NCI-H1930 (cell line): ENCODE measurements at places on chromosomes 5 and 9.

GRCh38 chr9:122192914-122193525 is 33.3 kb downstream of the MORN5 start:
- no peak for DNase-seq

DNA sequence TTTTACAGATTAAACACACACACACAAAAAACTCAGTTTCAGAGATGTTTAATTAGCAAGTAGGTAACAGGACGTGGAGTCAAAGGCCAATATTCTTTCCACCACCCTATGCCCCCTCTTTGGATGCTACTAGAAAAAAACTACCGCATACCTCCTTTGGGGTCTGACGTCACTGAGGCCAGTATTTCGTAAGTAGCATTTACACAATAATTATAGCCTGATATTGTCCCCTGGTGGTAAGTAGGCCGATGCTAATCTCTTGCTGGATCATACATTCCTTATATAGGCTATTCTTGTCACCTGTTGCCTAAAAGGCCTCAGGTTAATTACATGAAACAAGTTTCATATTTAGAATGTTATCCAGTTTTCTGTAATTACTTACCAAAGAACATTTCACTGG is 21.0 kb upstream of the SMARCA2 start:
- DNase-seq, result no peak

DNA sequence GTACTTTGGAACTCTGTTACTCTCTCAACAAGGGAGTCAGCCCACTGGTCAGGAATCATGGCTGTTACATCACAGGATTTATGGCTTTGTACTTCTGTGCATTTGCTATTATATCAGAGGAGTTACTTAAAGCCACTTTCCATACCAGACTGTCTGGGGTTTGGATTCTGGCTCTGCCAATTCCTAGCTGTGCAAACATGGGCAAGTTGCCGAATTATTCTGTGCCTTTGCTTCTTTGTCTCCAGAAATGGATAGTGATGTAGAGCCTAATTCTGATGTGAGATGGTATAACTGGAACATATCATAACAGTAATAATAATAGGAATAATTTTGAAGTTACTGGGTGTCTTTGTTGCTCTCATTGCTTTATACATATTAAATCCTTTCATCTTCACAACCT is 1047.3 kb upstream of the SEMA6A start:
- no peak for DNase-seq

GRCh38 chr5:145911164-145911563 is 25.2 kb upstream of the SH3RF2 start:
- no peak for DNase-seq

- DNase-seq, result no peak
Measured at GRCh38 chr9:79287708-79288290, 284.0 kb upstream of the TLE4 start.

DNA sequence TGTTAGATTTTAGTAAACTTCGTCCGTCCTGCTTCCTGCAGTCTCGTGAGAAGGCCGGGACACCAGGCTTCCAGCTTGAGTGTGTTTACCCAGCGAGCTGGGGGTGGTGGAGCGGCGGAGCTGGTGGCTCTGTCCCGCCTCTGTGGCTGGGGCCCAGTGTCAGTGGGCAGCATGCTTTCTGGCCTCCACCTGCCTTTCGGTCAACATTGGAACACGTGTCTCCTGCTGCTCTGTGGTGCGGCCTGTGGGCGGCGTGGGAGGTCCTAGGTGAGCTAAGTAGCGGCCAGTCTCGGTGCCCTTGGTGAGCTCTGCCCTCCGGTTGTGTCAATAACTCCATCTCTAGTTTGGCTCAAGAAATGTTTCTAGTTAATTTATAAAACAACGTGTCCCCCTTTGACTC is 125.9 kb downstream of the GADD45G start:
- DNase-seq, result no peak

DNA sequence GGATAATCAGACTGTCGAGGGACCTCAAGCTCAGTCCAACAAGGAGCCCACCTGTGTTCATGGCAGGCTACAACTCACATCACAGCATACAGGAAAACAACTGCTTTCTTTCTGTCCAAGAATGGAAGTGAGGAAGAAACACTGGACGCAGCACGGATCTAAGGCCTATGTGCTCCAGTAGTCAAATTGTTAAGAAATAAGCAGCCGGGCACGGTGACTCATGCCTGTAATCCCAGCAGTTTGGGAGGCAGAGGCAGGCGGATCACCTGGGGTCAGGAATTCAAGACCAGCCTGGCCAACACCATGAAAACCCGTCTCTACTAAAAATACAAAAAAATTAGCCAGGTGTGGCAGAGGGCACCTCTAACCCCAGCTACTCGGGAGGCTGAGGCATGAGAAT is 427.8 kb downstream of the BNC2 start:
- DNase-seq, result no peak

DNA sequence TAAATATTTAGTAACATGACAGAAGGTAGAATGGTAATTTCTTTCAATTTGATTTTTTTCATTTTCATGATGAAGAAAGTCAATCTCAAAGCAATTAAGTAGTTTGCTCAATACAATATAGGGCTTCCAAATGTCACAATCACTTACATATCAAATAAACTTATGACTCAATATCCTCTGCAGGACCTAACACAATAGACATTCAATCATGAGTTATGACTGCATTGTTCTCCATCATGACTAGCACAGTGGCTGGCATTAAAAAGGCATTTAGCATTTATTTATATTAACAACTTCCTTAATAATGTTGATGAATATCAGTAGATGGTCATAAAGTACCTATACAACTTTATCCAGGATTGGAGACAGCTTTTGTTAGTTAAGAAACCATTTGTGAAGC is 1499.6 kb downstream of the EFNA5 start:
- no peak for DNase-seq

DNA sequence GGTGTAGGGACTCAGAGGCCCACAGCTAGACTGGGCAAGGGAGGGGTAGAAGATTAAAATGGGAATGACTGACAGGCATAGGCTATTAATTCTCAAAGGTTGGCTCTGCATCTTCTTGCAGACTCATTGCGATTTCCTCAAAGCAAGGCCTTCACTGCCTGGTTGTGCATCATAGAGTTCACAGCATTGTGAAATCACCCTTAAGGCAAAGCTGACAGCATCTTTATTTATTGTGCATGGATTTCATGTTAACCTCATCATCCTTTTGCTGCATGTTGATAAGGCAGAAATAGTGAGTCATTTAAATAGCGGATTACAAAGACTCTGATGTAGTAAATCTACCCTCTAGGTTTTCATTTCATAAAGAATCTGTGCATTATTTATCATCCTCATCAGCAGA is 13.6 kb upstream of the PALM2AKAP2 start:
- no peak for DNase-seq

- no peak for DNase-seq
Measured at GRCh38 chr9:84699984-84700383, 30.5 kb downstream of the NTRK2 start.

- no peak for DNase-seq
Measured at GRCh38 chr5:57066924-57067596, 106.8 kb upstream of the GPBP1 start.

DNA sequence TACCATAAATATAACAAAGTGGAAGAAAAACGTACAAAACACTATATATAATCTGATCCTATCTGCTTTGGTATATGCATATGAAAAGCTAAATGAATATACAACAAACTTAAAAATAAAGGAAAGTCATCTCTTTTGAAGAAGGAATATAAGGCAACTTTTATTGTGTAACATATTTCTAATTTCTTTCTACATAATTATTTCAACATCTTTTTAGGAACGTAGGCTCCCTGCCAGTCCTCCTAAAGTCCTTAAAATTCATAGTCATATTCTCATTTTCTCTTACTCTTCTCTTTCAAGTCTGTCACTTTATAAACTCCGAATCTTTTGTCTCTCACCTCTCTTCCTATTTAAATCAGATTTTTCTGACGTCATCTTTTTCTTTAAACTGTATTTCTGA is 9.6 kb downstream of the DEPDC1B start:
- DNase-seq, result no peak

DNA sequence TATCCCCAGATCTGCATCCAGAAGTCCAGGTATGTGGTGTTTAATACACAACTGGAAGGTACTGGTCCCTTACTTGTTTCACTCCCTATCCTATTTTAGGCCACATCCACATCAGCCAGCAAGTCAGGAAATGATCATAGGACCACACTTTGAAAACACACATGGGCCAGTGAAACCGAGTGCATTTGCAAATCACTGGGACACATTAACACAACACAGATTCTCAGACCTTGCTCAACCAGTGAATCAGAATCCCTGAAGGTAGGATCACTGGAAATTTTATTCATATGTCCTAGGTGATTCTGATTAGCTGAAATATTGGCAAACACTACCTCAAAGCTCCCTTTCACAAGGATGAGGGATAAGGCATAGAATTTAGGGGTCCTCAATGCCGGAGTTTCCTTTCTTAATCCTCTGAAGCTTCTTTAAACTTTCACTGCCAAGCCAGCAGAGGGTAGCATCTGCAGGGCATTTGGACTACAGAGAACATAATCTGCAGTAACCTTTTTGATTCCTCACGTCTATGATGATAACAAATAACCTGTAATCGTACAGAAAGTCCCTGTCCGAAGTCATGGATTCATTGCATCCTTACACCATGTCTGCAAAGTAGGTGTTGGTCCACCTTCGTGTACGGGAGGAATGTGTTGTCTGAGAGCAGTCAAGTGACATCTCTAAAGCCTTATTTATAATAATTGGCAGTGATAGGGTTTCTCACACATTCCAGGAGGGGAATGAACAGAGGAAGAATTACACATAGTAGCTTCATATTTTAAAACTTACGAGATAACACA is 11.0 kb upstream of the ABLIM3 start:
- no peak for DNase-seq

GRCh38 chr5:167953151-167953798 is 338.2 kb upstream of the WWC1 start:
- no peak for DNase-seq
